ENCODE measurements at places on chromosomes 3 and 15. TPM values are rescaled to one million over a fixed set of nuclear protein-coding genes. Genes with fewer than 3 reads are reported as not detected.

- DNase-seq: no peak
Measured at GRCh38 chr3:186831798-186832197, 10.7 kb upstream of the ADIPOQ start.

LYZL4 gene
- not detected for total RNA-seq

GRCh38 chr3:12705981-12706380 is 42.1 kb upstream of the RAF1 start:
- no peak for DNase-seq

- DNase-seq: no peak
Measured at GRCh38 chr3:117630885-117631284, 921.3 kb downstream of the TUSC7 start.

CHRM5 gene
- total RNA-seq: not detected

RTP1 gene
- not detected for total RNA-seq

GOLGA6L24 gene
- total RNA-seq: not detected

- DNase-seq: no peak
Measured at GRCh38 chr3:126612479-126613205, 42.3 kb downstream of the TXNRD3 start.

DNA sequence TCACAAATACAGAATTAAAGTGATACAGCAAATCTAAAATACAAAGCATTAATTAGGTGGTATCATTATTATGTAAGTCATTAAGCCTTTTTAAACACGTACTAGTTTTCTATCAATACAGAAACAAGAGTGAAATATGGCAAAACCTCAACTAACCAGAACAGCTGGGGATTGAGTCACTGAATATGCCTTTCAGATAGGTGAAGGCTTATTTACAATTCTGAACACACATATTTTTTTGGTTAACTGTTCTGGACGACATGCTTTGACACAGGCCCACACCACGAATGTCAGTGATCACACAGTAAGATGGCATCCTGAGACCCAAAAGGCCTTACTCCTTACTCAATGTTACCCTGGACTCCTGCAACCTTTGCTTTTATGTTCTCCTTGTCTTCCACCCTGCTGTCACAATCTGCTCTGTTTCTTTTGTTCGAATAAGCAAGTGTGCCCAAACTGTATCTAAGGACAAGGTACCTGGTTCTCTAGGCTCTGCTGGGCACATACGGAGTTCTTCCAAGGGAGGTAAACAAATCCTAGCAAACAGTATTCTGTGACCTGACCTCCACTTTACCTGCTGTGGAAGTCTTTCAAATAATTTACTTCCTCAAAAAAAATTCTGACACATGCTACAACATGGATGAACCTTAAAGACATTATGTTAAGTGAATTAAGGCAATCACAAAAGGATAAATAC is 7.0 kb downstream of the SFMBT1 start:
- no peak for DNase-seq

DNA sequence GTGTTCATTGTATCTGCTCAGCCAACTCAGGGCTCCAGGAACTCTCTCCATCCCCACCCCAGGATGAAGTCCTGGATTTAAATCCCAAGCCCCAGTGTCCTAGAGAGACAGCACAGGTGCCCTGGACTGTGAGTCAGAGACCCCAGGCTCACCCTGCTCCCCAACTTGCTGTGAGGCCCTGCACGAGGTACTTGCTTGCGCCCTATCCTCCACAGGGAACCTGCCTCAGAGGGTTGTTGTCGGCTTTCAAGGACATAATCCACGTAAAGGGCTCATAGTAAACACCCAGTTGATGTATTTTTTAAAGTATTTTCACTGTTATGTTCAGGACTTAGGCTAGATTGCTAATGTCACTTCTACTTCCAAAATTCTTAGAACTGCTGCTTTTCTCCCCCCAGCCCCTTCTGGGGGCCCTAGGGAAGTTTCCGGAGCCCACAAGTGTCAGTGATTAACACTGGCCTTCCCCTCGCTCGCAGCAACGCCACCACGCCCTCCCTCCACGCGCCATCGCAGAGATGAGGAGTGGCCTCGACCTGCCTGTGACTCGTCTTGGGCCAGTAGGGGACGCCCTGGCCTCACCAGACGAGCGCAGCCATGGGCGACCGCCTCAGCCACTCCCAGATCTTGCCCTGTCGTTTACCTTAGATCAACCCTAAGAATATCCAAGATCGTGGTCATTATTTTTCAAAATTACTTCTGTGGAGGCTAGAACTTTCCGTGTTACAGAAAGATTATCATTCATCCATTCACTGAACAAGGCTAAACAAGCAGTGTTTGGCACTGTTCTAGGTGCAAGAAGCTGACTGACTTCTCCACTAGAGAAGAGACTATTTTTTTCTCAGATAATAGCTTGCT is 6.0 kb upstream of the SRP14 start:
- peak; percentile 88 for DNase-seq

GOLGA6A gene
- not detected for total RNA-seq

DNA sequence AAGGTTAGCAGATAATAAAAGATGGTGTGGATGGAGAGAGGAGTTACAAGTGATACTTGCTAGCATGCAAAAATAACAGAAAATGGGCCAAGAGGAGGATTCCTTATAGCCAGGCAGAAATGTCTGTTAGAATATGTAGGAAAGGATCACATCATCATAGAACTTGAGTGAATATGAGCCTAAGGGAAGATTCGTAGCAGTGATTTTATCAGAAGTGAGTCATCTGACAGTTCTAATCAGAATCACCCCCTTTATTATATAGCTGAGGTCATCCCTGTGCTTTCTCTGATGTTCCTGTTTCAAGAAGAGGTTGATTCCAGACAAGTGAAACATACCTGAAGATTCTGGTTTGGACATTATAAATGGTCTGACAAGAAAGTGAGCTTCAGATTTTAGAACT is 22.9 kb downstream of the EXOG start:
- DNase-seq: no peak

DNA sequence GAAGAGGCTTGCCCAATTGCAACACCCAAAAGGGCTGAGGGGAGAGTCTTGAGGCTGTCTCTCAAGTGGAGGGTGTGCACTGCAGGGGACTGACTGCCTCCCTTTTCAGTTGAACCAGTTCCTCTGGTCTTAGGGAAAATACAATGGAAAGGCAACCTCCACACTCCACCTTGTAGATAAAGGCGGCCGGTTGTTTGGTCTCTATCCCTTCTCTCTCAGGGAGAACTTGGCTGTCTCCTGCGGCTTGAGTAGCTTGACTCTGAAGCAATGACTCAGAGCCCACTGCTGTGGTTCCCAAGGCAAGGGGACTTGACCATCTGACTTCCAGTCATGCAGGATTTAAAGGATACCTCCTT is 143.2 kb upstream of the UMPS start:
- DNase-seq: no peak

GRCh38 chr3:33883538-33883950 is 85.1 kb downstream of the PDCD6IP start:
- DNase-seq: no peak

- DNase-seq: no peak
Measured at GRCh38 chr3:129558081-129558771, 15.3 kb downstream of the H1-8 start.

A4GNT gene
- total RNA-seq: not detected

SLC12A1 gene
- not detected for total RNA-seq

ANKRD63 gene
- not detected for total RNA-seq

DNA sequence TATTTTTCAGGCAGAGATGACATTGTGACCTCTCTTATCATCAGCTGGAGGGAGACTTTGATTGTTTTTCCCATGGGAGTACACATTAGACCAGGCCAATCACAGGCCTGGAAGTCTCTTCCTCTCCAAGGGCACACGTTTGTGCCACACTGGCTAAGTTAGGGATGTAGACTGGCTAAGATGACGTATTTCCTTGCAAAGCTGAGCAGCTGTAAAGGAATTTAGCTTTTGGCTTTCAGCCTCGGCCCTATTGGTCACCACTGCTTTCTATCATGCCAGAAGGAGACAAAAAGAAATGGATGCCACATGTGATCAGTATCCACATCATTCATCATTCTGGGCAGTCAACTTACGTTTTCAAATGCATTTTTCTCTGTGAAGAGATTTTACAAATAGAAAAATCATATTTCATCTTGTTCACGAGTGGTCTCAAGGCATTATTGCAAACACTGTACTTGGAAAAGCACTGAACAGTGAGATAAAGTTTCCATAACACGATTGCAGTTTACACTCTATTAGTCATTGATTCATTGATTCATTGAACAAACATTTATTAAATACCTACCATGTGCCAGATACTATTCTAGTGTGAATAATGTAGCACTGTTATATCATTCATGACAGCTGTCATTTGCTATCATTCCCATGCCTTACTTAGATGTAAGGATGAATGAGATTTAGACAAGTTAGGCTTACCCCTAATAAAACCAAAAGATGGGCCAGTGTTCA is 27.0 kb upstream of the RNF7 start:
- DNase-seq: no peak

- DNase-seq: peak; percentile 19
Measured at GRCh38 chr3:23809294-23809693, 3.5 kb downstream of the UBE2E1 start.

- no peak for DNase-seq
Measured at GRCh38 chr3:143935678-143936077, 35.9 kb upstream of the DIPK2A start.

DNA sequence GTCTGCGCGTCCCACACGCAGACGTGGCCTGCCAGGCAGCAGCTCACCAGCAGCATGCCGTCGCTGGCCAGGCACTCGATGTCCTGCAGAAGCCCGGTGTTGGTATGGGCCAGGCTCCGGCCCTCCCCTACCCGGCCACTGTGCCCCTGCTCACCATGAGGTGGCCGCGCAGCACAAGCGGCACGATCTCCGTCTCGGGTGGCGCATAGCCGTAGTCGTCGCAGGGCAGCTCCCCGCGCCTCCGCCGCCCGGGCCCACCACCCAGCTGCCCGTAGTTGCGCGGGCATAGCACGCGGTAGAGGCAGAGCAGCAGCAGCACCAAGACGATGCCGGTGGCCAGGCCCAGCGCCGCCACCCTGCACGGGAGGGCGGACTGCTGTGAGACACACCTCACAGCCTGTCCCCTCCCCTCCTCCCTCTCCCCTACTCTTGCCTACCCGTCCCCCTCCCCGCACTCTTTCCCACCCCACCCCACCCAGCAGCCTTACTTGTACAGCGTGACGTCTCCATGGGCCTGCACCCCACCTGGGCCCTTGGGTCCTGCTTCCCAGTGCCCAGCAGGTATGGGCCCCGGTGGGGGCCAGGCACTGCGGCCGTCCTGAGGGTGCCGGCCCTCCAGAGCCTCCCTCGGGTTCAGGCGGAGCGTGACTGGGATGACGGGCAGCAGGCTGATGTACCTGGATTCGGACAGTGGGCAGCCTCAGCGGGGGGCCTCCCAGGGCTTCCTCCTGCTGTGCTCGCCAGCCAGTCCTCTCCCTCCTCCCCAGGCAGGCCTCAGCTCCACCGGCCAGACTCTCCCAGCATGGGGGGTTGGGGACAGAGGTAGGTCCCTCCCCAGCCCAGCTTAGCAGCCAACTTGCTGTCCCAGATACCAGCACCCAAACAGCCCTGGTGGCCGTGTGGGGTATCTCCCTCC is 37.6 kb downstream of the PTPN23 start:
- DNase-seq: no peak

GRCh38 chr3:186108106-186108940 is 566 bp downstream of the ETV5 start:
- peak; percentile 30 for DNase-seq

GPR160 gene
- total RNA-seq: 9.6 TPM

PAK6 gene
- 0.35 TPM for total RNA-seq

- DNase-seq: no peak
Measured at GRCh38 chr15:101394056-101394630, 95.4 kb downstream of the PCSK6 start.

SMAD6 gene
- 0.04 TPM for total RNA-seq

SNTN gene
- total RNA-seq: not detected

- DNase-seq: no peak
Measured at GRCh38 chr3:133620066-133620784, 41.5 kb downstream of the TOPBP1 start.

CHAC1 gene
- 45.8 TPM for total RNA-seq

MKRN2OS gene
- not detected for total RNA-seq

DNA sequence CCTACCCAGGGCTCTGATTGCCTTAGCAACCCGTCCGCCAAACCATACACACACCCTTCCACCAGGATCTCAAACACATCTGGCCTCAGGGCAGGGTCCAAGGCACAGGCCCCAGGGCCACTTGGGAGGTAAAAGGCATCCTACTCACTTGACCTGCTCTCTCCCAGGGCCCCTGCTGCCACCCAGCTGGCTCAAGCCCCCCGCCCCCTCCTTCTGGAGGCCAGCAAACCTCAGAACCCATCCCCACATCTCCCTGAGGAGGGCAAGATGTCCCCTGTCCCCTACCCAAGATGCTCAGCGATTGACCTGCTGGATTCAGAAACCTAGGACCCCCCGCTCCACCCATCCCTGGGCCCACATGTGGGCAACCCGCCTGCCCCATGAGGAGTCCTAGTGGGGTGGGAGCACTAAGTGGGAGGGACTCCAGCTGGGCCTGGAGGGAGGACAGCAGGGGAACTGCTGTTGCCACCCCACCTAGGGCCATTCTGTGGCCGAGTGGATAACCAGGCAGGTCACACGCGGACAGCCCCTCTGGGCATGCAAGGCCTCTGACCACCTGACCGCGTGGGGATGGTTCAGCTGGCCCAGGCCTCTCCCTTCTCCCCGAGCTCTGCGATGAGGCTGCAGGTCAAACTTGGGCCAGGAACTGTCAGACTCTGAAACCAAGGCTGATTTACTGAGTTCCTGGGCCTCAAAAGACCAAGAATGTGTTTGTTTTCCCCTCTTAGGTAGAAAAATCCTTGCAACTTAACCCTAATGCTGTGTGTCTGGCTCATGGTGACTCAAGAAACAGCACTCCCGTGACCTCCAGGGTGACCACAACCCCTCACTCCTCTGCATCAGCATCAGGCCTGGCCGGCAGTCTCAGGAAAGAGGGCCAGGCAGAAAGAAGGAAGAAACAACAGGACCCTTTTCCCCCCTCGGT is 4.2 kb downstream of the MFGE8 start:
- no peak for DNase-seq

- DNase-seq: no peak
Measured at GRCh38 chr3:123110976-123111615, 44.3 kb downstream of the PDIA5 start.

DNA sequence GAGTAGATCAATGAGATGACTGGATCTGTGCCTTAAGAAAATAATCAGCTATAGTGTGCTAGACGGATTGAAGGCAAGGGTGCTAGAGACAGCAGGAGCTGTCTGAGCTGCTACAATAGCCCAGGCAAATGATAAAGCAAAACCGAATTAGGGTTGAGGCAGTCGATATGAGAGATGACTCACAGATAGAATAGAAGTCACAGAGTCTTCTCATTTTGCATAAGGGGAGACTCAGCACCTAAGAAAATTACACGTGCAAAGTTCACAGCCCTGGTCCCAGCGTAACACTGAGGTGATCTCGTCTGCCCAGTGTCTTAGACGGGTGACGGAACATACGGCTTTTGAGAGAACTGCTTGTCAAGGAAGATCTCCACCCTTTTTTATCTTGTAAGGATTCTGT is 11.6 kb downstream of the LPP start:
- DNase-seq: peak; percentile 12

- no peak for DNase-seq
Measured at GRCh38 chr3:134075568-134075825, 45.8 kb upstream of the SLCO2A1 start.

GRCh38 chr3:54206874-54207273 is 84.5 kb downstream of the CACNA2D3 start:
- DNase-seq: no peak

DUOX2 gene
- total RNA-seq: not detected
